ENCODE measurements at places on chromosomes 7 and 10.

- DNase-seq = no peak
Measured at GRCh38 chr7:132545756-132546155, 30.5 kb downstream of the PLXNA4 start.

DNA sequence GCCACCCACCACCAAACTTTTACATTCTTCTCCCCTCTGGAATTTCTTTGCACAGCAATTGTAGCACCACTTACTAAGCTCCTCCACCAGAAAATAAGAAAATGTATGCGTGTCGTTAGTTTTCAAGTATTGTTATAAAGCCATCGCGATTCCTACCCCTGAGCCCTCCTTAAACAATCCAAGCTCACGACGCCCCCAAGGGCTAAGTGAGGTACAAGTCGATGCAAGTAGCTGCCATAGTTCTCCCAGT is 1.3 kb downstream of the FRAT2 start:
- DNase-seq = peak; percentile 23

- no peak for DNase-seq
Measured at GRCh38 chr10:47159361-47160260, 140.4 kb upstream of the GDF10 start.

GRCh38 chr7:25847336-25848070 is 304.5 kb upstream of the NFE2L3 start:
- DNase-seq = no peak

GRCh38 chr7:11120675-11121220 is 147.1 kb downstream of the PHF14 start:
- DNase-seq = no peak

DNA sequence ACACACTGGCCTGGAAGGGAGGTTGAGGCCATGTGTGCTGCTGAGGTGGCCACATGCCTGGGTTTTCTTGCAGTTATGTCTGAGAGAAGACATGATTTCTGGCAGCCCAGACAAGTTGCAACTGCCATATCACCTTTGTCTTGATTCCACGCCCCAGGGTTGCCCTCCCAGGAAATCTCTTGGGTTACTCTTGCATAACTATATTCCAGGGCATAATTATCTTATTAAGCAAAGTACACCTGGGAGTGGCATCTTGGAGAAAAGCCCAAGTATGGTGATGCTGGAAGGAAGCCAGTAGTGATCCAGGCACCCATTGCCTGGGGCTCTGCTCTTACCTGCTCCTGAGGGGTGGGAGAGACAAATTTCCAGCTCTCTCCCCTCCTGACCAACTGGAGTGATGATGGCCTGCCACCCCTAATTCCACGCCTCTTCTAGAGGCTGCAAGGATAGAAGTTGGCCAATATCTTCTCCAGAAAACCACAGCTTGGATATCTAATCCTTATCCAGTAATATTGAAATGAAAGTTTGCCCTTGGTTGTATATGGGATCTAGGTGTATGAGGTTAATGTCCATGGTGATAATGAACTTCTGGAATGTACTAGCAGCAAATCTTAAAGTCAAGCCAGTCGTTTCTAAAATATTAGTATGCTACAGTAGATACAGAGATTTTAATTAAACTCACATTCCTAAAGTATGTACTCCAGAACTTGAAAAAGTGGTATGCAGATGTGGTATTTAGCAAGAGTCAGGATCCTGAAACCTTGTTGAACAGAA is 5.0 kb downstream of the AKR1B10 start:
- peak; percentile 44 for DNase-seq

DNA sequence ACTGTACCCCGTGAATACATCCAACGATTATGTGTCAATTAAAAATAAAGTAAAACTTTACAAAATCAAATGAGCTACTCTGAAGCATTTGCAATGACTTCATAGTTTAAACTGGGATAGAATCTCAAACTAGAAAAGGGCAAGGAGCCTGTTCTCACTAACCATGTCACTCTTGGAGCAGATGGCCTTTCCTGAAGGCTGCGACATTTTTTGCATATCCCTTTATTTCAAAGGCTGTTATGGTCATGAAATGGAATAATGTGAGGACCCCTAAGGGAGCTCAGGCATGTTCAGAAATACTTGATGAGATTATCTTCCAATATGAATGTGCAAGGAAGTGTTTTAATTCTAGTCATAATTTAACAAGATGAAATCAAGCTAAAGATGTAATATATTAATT is 679.4 kb downstream of the NRG3 start:
- DNase-seq = no peak

GRCh38 chr10:127485153-127485857 is 63.8 kb upstream of the NPS start:
- no peak for DNase-seq

GRCh38 chr7:24574950-24575349 is 1.7 kb downstream of the PALS2 start:
- DNase-seq = no peak

DNA sequence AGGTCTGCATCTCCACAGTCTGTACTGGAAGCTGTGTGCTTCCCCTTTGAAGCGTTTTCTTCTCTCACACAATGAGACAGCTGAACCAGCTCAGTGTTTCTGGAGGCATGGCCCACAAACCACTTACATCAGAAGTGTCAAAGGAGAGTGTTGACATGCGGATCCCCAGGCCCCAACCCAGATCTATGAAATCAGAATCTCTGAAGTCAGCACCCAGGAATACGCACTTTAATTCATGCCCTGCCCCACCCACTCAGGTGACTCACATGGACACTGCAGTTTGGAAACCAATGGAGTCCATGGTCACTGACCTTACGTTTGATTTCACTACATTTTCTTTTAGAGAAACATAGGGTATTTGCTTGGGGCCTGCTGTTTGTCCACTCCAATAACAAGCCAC is 19.0 kb downstream of the TLL2 start:
- no peak for DNase-seq

DNA sequence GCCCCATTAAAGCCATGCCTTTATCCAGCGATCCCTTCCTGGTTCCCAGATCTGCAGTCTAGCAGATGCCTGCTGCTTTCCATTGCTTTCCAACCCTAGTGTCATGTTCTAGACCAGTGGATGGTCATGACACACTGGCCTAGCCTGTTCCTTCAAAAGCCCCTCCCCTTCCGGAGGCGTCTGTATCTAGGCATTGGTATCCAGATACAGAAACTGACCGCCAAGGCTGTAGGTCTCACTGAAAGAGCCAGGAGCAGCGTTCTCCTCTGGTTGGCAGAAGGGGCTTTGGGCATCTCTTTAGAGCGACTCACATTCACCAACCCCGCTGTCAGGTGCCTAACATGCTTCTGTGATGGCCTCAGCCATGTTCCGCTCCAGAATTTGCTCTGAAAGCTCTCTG is 22.6 kb downstream of the JCAD start:
- no peak for DNase-seq

DNA sequence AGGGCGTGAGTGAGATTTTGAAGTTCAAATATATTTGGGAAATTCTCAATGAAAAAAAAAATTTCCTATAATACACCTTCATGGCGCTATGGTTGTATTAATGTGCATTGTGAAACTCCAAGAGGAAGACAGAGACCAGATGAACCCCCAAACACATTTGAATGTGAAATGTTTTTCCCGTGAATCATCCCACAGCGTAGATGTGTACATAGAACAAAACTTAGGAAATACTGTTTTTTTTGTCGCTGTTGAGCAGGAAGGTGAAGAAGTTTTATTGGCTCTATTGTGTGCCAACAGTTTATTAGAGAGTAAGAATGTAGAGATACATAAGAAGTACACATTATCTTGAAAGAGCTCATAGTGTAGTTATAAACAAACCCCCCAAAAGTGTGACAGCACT is 134.0 kb downstream of the KCND2 start:
- no peak for DNase-seq

GRCh38 chr10:97683556-97684367 is 3.3 kb downstream of the AVPI1 start:
- no peak for DNase-seq

GRCh38 chr7:154699417-154699816 is 303.5 kb downstream of the PAXIP1 start:
- no peak for DNase-seq

GRCh38 chr7:124263232-124263827 is 230.5 kb upstream of the TMEM229A start:
- no peak for DNase-seq

- DNase-seq = peak; percentile 2
Measured at GRCh38 chr10:125843603-125844329, 20.4 kb downstream of the BCCIP start.

GRCh38 chr7:23713285-23714149 is 3.5 kb downstream of the STK31 start:
- DNase-seq = no peak

DNA sequence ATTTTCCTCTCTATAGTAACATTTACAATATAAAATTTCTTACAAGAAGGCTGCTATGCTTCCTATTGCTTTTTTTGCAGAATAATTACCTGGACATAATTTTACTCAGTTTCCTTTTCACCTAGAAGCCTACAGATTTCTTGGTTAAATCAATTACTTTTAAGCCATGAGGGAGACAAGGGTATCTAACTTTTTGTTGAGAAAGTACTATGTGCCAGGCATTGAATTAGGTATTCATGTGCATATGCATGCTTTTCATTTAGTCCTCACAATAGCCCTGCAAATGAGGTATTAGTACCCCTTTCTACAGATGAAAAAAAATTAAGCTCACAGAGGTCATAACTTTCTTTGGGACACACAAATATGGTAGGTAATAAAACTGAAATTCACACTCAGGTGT is 16.4 kb downstream of the PCGF6 start:
- DNase-seq = no peak

DNA sequence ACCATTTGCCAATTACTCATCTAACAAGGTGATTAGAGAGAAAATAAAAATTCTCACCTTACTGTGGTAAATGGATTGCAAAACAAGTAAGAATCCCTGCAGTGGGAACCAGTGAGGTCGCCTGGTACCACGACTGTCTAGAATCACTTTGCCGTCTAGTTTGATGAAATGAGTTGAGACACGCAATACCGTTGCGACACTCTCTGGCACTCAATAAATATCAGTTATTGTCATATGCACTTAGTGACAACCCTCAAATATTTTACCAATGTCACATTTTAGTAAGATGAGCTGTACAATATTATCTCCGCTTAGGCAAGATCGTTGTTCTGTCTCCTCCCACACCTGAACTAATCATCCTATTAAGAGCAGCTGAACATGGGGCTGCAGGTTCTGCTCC is 114.4 kb upstream of the ADARB2 start:
- DNase-seq = no peak

DNA sequence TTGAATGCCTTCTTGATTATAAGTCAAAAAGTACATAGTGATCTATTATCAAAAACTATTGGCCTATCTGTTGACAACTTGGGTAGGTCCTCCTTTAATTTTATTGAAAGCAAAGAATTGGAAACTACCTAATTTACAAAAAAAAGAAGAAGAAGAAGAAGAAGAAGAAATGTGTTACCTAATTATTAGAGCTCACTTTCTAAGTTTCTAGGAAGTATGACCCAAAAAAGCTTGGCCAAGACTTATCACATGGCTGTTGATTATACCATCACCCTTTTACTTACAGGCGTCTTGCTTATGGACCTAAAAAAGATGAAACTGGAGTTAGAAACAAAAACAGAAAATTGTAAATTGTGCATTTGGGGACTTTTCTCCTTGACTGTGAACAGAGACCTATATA is 81.8 kb upstream of the PIK3CG start:
- DNase-seq = no peak

- DNase-seq = no peak
Measured at GRCh38 chr10:57664815-57665214, 602.9 kb downstream of the IPMK start.

DNA sequence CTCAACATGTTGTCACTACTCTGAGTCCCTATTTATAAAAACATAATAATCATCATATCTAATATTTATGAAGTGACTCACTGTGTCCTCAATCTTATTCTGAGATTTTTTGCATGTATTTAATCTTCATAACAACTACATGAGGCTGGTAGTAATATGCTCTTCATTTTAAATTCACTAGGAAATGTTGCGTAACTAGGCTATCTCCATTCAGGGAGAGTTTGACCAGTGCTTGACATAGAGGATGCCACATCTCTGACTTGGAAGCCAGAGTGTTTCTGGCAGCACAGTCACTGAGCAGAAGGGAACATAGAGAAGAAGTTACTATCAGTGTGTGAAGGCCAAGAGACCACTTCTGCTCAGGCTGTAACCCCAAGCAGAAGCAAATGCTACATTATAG is 88.9 kb downstream of the FAM13C start:
- no peak for DNase-seq

- DNase-seq = no peak
Measured at GRCh38 chr7:124945680-124946079, 16.1 kb upstream of the POT1 start.

DNA sequence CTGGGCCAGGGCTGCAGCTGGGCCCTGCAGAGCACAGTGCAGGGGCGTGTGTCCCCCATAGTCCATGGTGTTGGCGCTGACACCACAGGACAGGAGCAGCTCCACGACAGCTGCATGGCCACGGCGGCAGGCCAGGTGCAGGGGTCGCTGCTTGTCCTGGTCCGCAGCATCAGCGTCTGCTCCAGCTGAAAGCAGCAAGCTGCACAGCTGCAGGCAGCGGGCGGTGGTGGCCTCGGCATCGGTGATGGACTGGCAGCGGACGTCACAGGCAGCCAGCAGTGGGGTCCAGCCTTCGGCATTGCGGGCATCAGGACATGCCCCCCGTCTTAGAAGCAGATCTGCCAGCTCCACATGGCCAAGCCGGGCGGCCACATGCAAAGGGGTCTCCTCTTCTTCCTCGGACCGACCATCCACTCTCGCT is 6.0 kb downstream of the ASB10 start:
- DNase-seq = no peak

GRCh38 chr7:132430861-132431822 is 145.1 kb downstream of the PLXNA4 start:
- DNase-seq = no peak

DNA sequence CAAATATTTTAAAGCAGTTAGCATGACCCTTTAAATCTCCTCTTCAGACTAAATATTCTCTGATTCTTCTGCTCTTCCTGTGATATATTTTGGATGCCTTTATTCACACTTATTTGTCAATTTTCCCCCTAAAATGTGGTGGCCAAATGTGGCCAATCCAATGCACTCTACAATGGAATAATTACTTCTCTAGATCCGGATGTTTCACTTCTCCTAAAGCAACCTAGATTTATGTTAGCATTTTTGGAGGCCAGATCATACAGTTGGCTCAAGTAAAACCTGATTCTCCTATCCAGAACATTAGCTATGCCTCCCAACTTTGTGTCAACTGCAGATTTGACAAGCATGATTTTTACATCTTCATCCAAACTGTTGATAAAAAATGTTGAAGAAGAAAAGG is 153.7 kb downstream of the CREB5 start:
- no peak for DNase-seq

DNA sequence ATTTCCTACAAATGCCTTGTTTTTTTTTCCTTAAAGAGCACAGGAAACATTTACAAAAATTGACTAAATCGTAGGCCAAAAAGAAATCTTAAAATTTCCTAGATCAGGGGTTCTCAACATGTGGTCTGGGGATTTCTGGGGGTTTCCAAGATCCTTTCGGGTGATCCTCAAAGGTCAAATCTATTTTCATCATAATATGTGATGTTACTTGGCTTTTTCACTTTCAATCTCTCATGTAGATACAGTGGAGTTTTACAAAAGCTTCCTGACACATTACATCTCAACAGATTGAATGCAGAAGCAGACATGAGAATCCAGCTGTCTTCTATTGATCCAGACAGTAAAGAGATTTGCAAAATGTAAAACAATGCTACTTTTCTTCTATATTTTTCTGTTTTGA is 497.3 kb downstream of the INHBA start:
- DNase-seq = no peak

All from DMS79 treated with DMSO at 0.1 percent for 48 hours (cell line).